Muscle of arm (tissue), 14 donors: ENCODE measurements at places on chromosomes 6 and 20.
A peak's percentile ranks its signal among the peaks of the same experiment; 100 is the strongest.

DNA sequence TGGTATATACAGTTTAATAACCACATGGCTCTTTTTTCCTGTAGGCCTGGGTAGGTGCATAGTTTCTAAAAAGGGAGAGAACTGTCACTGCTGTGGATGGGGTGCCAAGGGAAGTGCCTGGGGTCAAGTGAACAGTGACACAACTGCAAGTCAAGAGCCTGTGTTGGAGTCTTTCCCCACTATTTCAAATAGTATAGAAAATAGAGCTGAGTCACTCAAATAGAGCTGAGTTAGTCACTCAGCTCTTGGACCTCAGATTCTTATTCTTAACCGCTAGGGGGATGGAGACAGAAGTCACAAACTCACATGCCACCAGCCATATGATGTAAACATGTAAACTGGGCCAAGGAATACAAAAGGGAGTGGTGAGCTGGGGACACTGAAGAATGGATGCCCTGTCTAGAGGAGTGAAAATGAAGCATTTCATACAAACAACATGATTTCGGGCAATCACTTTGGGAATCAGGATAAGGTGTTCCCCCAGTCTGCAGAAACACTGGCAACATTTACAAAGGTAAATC, 2.1 kb downstream of the NQO2 start:
- DNase-seq, result no peak

DNA sequence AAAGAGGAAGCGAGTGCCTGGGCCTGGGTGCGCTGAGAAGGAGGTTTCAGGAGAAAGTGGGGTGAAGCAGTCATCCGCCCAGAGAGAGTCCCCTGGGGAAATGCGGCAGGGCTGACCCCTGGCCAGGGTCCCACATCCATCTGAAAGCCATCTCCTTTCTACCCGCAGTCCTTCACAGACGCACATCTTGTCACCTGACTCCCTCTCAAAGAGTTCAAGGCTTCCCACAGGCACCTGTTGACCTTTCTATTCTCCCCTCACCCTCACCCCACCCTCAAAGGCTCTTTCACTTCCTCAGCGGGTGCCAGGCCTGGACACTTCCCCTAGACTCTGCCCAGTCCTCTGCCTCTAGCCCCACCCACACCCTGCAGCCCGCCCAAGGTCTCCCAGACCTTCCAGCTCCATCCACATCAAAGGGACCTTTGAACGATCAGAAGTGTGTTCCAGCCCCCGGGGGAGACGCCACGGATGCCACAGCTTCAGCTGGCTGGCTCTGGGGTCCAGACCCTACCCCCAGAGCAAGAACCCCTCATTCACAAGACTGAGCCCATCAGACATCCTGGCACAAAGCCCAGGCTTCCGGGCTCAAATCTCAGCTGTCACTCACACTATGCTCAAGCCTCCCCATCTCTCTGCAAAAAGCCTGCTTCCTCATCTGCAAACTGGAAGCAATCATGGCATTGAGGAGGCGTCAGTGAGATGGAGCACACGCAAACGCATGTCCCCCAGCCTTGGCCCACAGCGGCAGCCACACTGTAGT, 2.1 kb downstream of the CTSZ start:
- DNase-seq, result no peak

- no peak for DNase-seq
These were observed 60.7 kb downstream of the PCSK2 start for GRCh38 chr20:17287503-17287902.

GRCh38 chr20:24522452-24523330, 53.3 kb downstream of the SYNDIG1 start:
- no peak for DNase-seq

- no peak for DNase-seq
These were observed 62.2 kb downstream of the MYLK4 start for GRCh38 chr6:2688401-2689064.

DNA sequence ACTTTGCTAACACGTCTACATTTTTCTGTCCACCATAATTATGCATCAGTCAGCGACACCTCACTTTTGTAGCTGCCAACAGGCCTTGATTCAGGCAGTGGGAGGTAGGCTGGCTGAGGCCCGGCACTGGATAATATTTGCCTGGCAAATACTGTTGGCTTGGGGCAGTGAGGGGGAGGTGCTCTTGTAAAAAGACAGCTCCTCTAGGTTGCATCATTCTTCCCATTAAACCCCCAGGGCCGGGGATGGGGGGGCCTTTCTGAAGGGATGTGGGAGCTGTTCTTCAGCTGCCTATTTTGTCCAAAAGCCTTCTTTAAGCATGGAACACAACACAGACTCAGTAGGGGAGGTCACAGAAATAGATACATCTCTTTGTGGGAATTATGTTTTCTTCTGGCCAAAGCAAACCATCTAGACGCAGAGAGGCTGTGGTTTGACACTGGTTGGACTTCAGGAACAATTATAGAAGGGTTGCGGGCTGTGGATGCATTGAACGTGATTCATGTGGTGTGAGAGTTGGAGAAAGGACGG, 338.3 kb upstream of the NT5E start:
- no peak for DNase-seq

- no peak for DNase-seq
These were observed 48.8 kb downstream of the CAP2 start for GRCh38 chr6:17442196-17442595.

- peak; percentile 52 for DNase-seq
These were observed 108.7 kb downstream of the NCOA3 start for GRCh38 chr20:47610247-47610944.

GRCh38 chr20:49750611-49751396, 37.1 kb upstream of the B4GALT5 start:
- DNase-seq, result no peak

GRCh38 chr6:46651816-46652215, 802 bp downstream of the CYP39A1 start:
- DNase-seq, result peak; percentile 7

- DNase-seq, result no peak
These were observed 362.1 kb upstream of the AGPAT4 start for GRCh38 chr6:161635975-161636374.

DNA sequence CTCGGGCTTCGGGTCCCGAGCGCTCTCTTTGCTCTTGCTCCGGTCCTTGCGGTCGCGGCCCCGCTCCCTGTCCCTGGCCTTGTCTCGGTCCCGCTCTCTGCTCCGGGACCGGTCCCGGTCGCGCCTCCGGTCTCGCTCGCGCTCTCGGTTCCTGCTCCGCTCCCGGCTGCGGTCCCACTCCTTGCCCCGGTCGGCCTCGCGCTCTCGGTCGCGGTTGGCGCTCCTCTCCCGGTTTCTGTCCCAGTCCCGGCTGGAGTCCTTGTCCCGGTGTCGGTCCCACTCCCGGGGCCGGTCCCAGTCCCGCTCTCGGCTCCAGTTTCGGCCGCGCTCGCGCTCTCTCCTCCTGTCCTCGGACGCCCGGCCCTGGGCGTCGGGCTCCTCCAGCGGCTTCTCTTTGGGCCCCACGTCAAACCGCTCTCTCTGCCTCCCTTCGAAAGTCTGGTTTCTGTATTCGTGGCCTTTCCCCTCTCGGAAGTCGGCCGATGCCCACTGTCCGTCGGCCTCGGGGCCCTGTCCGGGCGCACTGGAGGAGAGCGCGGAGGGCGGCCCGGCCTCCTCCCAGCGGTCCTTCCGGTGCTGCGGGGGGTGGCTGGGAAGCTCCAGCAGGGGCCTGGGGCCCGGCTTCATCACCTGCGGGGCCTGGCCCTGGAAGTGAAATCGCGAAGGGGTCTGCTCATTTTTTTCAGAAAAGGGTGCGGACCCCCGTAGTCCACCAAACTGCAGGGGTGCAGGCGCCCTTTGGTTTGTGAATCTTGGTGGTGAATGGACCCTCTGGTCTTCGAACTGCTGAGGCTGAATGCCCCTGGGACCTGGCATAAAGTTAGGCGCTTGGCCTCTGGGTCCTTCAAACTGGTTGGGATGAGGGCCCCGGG, 17.9 kb upstream of the TCFL5 start:
- DNase-seq, result no peak

- no peak for DNase-seq
These were observed 240.7 kb upstream of the POU3F2 start for GRCh38 chr6:98593676-98594075.

DNA sequence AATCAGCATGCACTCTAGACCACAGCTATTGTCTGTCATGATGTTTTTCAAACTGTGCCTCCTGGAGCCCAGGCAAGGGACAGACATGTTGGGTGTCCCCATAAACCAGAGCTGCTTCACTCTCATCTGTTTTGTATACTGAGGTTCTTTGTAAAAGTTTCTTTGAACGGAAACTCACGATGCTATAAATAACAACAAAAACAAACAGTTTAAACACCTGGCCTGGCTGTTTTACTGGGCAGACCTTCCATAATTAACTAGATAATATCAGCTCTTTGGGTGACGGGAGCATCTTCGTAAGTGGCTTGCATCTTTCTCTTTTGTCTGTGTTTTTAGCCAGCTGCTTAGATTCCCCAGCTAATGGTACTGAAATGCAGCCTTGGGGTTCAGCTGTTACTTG, 190.3 kb downstream of the ZDHHC14 start:
- DNase-seq, result no peak

DNA sequence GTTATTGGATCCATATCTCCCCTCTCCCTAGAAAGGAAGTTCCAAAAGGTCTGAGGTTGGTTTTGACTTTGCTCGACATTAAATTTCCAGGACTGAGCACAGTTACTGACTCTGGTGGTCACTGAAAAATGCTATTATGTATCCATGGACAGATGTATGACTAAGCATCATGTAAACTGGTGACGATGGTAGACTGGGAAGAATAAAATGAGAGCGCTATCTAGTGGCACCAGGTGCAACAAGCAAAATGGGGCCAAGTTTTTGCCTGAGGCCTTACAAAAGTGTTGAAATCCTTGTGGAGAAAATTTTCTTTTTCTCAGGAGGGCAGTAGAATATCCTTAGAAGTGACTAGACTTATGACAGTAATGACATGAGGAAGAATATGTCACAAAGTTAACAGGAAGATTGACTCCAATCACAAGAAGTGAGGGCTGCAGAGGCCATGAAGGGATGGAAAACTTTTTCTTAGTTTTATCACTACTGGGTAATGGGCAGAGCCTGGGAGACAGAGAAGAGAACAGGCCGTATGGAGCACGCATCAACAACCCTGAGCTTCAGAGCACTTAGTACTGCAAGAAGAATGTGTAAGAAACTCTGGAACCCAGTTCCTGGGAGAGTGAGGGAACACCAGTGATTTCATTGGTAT, 88.9 kb upstream of the ELOVL5 start:
- DNase-seq, result peak; percentile 14

DNA sequence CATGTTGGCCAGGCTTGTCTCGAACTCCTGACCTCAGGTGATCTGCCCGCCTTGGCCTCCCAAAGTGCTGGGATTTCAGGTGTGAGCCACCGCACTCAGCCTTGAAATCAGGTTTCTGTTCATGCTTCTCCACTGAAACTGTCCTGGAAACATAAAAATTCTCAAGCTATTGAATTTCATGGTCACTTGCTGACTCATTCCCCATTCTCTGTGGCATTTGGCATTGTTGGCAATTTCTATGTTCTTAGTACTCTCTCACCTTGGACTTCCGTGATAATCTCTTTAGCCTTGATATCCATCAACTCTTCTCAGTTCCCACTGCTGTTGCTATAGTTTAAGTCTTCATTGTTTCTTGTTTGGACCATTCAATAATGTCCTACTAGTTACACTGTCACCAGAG, 6.2 kb downstream of the SEL1L2 start:
- no peak for DNase-seq

GRCh38 chr6:143060806-143061596, at the start of gene AIG1:
Gene AIG1, plus strand, starts transcription at chr6:143060889. Its CDS starts 37 bp downstream, at chr6:143060926.
- peak; percentile 58 for DNase-seq

DNA sequence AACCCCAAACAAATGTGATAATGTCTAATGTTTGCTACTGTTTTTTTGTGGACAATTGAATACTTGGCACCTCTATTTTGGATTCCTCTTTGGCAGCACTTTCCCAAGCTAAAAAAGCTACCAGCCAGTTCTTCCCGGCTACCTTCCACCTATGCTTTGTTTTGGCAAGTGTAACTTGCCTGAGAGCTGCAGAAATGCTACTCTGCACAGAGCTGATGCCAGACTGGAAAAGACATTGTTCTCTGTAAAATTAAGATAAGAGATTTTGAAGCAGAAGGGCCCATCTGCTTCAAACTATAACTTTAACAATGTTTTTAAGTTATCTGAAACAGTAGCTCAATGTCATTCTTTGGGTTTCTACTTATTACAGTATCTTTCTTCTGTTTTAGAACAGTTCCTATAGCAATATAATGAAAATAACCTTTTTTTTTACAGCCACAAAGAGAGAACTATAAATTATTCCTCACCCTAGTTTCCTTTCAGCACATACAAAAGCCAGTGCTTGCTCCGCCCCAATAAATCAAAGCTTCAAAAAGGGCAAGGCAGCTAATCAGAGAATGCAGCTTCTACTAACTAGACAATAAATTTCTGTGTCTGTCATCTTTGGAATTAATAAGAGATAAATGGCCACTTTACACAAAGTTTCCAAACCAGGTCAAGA, 183.1 kb downstream of the UBE3D start:
- DNase-seq, result no peak
